ENCODE measurements at places on chromosomes 2 and 18. TPM values are rescaled to one million over a fixed set of nuclear protein-coding genes. Genes with fewer than 3 reads are reported as not detected.

OSBPL6 gene
- 9.2 TPM for total RNA-seq

PTPN18 gene
- 28.1 TPM for total RNA-seq

CFAP65 gene
- 0.21 TPM for total RNA-seq

ZNF516 gene
- 4.1 TPM for total RNA-seq

ANKRD29 gene
- 17.4 TPM for total RNA-seq

Measured in A549 treated with GW870086 at 1 μM for 4 hours (cell line).